ENCODE measurements at places on chromosomes 12 and 14. TPM values are rescaled to one million over a fixed set of nuclear protein-coding genes. Genes with fewer than 3 reads are reported as not detected.
A peak's percentile ranks its signal among the peaks of the same experiment; 100 is the strongest.

- no peak for DNase-seq
- no peaks in the 10 kb centered on the region for H3K36me3 ChIP-seq
- H3K4me3 ChIP-seq, result no peak overlapping the region
- H3K4me1 ChIP-seq, result peaks cover 13% of the 10 kb centered on the region
Measured at GRCh38 chr14:54877015-54877702, 25.5 kb downstream of the GCH1 start.

DNA sequence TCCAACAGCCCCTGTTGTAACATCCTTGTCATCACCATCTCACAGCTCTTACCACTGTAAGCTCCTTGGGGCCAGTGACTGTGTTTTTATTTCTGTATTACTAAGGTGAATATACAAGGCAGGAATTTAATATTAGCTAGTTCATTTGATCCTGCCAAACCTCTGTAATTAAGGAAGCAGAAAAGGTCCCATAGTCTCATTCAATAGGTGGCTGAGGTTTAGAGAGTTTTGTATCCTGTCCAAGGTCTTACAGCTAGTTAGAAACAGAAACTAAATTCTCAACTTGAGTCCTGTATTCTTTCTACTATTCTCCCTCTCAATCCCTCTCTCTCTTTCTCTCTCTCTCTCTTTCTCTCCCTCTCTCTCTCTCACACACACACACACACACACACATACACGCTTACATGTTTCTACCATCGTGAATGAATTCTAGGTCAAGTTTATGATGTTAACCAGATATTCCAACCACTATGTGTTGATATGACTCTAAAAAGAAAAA, 543 bp upstream of the GLIPR1 start:
- DNase-seq, result no peak
- peak overlapping the region; percentile 51 for H3K4me3 ChIP-seq
- peak overlapping the region; percentile 73 for H3K27ac ChIP-seq
- no peaks in the 10 kb centered on the region for H3K36me3 ChIP-seq
- peaks cover 14% of the 10 kb centered on the region for H3K4me1 ChIP-seq

C14orf180 gene
- not detected for total RNA-seq

CCDC198 gene
- total RNA-seq, result not detected
